ENCODE measurements at places on chromosomes 16 and 17.

GRCh38 chr16:51155199-51155607, 4.1 kb upstream of the SALL1 start:
- DNase-seq = no peak

- no peak for DNase-seq
Observed at GRCh38 chr17:13204607-13205237, 186.9 kb upstream of the ELAC2 start.

- peak; percentile 23 for DNase-seq
Observed at GRCh38 chr16:16127469-16128116, 95.7 kb downstream of the ABCC6 start.

DNA sequence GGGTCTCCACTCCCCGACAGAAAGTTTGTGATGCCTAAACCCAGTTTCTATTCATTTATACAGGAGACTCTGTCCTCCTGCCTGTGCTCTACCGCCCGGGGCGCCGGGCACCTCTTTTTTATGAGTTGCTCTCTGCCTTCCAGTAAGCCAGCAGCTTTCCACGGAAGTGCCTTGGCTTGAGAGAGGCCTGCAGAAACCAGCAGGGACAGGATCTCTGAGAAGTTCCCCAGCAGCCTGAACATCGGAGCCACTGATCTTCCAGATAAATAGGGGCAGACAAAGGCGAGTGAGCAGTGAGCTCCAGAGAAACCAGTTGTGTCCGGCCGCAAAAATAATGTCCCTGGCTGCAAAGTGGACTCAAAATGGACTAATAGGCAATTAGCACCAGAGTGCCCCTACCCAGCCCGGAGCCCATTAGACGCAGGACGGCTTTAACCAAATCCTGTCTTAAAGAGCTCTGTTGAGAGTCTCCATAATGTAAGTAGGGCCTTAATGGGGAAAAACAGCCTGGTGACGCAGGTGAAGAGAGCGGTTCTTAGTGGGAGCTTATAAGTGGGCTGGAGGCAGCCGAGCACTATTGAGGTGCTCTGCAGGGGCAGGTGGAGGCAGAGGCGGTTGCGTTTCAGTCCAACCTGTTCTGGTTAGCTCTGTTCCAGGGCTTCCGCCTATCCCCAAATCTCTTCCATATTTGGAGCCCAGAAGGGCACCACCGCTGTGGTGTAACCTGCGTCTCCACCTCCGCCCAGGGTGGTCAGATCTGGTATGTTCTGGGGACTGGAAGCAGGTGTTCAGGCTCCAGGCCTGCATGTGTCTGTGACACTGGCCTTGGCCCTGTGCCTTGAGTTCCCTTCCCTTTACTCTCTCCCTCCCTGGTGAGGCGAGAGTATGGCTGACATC, 74.1 kb downstream of the NT5M start:
- DNase-seq = no peak

GRCh38 chr17:38970804-38971203, 3.6 kb upstream of the FBXO47 start:
- no peak for DNase-seq

- DNase-seq = no peak
Observed at GRCh38 chr17:77281122-77281903, 140.5 kb downstream of the SEC14L1 start.

GRCh38 chr16:88343271-88343791, 39.4 kb upstream of the ZNF469 start:
- DNase-seq = no peak

DNA sequence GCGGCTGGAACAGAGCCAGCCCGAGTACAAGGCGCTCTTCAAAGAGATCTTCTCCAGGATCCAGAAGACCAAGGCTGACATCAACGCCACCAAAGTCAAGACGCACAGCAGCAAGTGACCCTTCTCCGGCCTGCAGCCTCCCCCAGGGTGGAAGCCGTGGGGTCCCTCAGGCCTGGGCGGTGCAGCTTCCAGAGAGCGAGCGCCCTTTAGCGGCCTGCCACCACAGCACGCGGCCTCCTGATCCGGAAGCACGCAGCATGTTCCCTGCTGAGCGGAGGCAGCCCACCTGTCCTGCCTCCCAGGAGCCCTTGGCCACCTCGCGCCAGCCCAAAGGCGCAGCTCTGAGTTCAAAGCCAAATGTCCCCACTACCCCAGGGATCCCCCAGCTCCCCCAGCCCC, 8.5 kb upstream of the MRPL58 start:
- DNase-seq = no peak

- peak; percentile 17 for DNase-seq
Observed at GRCh38 chr16:24013864-24014645, 178.3 kb downstream of the PRKCB start.

DNA sequence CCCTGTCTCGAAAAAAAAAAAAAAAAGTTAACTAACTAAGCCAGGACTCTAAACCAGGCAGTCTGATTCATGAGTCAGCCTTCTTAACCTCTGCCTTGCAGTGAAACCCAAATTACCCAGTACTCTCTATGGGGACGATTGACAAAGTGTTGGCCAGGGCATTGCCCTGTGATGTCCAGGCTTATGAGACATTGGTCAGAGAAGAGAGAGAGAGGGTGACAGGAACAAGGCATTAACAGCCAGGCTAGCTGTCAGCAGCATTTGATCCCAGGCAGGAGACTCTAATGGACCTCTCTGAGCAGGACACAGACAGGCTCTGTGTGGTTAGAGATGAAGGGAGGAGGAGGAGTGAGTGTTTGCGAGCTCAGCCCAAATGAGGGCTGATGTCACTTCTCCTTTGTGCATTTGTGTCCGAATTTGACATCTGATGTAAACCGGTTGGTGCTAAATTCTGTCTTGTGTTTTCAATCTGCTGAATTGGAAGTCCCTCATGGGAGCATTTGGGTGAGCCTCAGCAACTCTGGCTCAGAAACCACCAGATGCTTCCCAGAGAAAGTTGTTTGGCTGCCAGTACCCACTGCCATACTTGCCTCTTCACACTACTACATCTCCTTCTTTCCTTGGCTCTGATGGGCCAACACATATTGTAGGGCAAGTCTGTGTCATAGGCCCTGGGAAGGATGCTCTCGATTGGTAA, 4.3 kb upstream of the MYL4 start:
- DNase-seq = no peak

Data from stimulated activated CD4-positive, alpha-beta T cell treated with anti-CD3 and anti-CD28 coated beads, Interleukin-1b, Interleukin-23, amount 100 ng/mL, for 24 hours (primary cell).